ENCODE measurements at places on chromosomes 2 and 18.
A peak's percentile ranks its signal among the peaks of the same experiment; 100 is the strongest.

- DNase-seq = peak; percentile 80
These were observed 46.0 kb upstream of the SERTAD2 start for GRCh38 chr2:64699712-64700111.

- DNase-seq = no peak
These were observed 46.4 kb upstream of the CDH20 start for GRCh38 chr18:61286867-61287266.

DNA sequence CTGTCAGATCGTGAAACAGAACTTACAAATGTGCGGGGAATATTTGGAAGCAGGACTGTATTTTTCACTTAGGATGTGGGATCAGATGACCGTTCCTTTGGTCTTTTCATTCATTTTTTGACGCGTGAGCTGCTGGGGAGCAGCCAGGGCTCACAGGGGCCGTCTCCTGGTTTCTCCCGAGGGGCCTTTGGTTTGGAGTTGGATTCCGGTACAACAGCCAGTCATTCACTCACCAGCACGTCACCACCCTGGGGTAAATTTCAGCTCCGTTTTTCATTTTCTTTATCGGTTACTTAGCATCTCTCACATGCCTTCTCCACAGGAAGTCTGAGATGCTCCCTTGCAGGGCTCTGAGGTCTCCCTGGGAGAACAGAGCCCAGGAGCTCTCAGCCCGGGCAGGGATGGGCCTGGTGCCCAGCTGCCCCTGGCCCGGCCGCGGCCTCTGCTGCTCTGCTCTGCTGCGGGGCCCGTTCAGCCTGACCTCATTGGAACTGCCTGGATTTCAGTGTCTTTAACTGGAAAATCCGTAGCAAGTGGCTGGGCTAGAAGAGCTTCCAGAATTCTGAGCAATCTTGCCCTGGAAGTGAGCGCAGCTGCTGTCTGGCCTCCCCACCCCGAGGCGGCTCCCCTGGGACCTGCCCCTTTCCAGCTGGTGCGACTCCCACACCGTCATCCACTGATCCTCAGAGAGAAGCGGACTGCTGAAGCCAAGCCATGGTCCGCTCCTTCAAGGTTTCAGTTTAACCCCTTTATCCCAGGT, 335.6 kb downstream of the EIPR1 start:
- DNase-seq = no peak

DNA sequence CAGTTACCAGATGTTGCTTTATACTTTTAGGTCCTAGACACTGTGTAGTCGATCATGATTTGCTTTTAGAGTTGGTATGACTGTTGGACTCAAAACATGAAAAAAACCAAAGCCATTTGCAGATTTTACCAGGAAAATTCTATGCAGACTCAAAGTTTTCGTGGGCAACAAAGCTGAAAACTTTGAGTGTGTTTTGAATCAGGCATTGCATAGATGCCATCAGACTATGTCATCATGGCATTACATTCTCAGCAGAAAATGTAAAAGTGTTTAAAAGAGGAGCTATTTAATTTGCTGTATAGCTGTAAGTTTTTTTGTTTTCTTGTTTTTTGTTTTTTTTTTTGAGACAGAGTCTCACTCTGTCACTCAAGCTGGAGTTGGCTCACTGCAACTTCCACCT, 43.5 kb upstream of the ELAC1 start:
- no peak for DNase-seq
